ENCODE measurements at places on chromosomes 12 and 14. TPM values are rescaled to one million over a fixed set of nuclear protein-coding genes. Genes with fewer than 3 reads are reported as not detected.

The SPIC gene
- not detected for total RNA-seq

The HOXC12 gene
- total RNA-seq = not detected

The TCL1B gene
- total RNA-seq = not detected

The PLEKHG7 gene
- not detected for total RNA-seq

The POTEM gene
- not detected for total RNA-seq

The A2ML1 gene
- not detected for total RNA-seq

The KRT73 gene
- total RNA-seq = not detected

The KLHL33 gene
- total RNA-seq = 0.23 TPM

The TPPP2 gene
- total RNA-seq = not detected

The TBX3 gene
- 20.8 TPM for total RNA-seq

The AQP2 gene
- total RNA-seq = not detected

The KCNK13 gene
- total RNA-seq = not detected

The ANO2 gene
- total RNA-seq = not detected

The TEX22 gene
- 0.23 TPM for total RNA-seq

The LMNTD1 gene
- total RNA-seq = not detected

The PAPOLA gene
- total RNA-seq = 57.0 TPM

The BLOC1S1 gene
- total RNA-seq = 115 TPM

The GPRC5A gene
- 11.6 TPM for total RNA-seq

The INHBE gene
- 2.5 TPM for total RNA-seq

The KRT80 gene
- not detected for total RNA-seq

The AMN gene
- 0.23 TPM for total RNA-seq

The PLA2G1B gene
- not detected for total RNA-seq

The AMIGO2 gene
- 123 TPM for total RNA-seq

The TBC1D30 gene
- total RNA-seq = 0.08 TPM

Data from smooth muscle cell of the coronary artery (primary cell).